ENCODE measurements at places on chromosomes 11 and 22.

GRCh38 chr22:23098230-23098705 lies 27.9 kb downstream of the GNAZ start:
- DNase-seq = no peak

DNA sequence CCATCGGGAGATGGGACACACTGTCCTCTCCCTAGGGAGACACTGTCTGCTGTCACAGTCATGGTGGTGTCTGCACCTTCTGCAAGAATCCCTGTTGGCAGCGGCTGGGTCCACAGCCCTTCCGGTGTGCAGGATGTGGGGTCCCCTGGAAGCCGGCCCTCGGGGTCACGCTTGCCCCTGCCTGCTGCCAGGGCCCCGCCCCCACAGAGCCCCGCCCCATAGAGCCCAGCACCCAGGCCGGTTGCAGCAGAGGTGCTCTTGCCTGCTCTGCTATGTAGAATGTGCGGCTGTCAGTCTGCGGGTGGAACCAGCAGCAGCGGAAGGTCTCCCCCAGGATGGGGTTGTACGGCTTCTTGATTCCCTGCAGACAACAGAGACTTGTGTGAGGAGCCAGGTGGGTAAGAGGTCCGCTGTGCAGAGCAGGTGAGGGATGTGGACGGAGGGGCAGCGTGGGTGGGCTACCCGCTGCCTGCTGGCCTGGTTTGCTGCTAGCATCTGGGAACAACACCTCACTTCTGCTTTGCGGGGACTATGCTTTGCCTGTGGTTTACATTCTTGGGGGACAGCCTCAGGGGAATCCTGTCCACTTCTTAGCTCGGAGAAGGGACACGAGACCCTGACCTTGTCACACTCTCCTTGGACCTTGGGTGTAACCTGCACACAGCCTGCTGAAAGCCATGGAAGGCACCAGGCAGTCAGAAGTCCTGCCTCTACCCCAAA lies 44.9 kb upstream of the CARS1 start:
- DNase-seq = no peak

DNA sequence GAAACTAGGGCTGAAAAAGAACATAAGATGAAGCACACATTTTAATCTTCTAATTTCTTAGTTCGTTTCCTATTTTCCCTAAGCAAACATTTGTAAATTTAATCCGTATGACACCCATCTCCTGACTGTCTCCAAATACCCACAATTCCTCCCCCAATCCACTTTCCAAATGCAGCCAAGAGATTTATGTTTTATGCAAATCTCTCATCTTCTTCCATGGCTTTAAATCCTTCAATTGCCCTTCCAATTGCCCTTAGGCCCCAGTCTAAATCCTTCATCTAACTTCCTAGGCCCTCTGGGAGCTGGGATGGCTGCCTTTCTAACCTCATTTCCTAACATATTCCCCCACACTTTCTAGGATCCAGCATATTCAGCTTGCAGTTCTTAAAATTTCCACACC lies 18.0 kb upstream of the POU2AF1 start:
- DNase-seq = no peak

DNA sequence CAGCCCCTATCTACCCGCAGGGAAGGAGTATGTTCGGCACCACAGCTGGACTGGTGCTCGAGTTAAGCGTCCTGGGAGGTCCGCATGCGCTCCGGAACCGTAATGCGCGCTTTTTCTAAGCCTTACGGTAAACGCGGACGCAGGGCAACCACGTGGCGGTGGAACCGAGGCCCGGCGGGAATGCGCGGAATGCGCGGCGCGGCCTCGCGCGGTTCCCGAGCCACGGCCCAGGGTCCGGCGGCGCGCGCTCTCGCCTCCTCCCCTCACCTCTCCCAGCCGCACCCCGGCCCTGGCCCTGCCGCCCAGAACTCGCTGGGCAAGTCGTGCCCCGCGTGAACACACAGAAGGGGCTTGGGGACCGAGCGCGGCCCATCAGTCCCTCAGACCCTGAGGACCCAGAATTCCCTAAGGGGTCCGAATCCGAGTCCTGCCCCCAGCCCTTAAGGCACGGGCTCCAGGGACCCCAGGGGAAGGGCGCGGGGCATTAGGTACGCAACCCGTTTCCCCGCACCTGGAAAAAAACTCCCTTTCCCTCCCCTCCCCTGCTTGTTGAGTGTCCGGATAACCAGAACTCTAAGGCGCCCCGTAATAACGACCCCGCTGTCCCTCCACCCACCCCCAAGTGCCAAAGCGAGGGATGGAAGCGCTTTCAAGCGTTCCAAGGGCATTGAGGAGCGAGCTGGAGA lies 4.3 kb upstream of the CCND1 start:
- no peak for DNase-seq

DNA sequence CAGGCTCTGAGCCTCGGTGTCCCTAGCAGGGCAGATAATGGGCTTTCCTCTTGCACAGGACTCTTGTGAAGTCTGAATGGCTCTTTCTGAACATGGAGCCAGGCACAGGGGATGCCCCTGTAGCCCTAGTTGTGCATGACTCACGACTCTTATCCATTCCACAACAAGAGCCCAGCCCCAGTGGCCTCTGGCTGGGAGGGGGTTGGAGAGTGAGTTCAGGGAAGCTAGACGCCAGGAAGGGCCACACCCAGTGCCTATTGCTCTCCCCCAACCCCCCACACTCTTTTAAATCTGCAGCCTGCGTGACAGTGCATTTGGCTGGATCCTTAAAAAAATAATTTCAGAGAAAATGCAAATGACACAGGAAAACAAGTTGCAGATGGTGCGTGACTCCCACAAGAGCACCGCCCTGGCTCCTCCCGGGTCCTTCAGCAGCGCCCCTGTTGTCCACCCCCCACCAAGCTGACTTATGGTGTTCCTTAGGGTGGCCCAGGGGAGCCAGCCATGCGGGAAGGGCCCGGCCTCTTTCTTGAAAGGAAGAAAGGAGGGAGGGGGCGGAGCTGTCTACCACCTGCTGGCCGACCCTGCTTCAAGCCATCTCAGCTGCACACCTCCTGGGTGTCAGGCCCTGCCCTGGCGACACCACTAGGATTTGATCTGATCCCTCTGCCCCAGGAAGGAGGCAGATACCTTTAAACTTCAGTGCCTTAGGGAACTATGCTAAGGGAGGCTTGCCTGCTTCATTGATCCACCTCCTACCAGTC lies 74.7 kb downstream of the MN1 start:
- peak; percentile 93 for DNase-seq

DNA sequence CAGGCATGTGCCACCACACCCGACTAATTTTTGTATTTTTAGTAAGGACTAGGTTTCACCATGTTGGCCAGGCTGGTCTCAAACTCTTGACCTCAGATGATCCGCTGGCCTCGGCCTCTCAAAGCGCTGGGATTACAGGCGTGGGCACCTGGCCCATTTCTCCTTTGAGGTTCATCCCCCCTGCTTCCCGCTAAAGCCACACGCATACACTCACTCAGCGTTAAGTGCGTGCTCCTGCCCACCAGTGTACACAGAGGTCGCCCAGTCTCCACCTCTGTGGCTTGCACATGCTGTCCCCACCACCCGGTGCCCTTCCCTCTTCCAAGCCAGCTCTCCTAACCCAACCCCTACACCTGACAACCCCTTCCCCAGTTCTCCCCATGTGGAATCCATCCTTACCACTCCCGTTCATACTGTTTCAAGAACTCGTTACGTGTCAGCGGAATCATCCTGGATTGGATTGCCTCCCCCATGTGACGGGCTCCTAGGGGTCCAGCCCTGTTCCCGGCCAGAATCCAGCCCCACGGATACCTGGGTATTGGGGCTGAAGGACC lies 15.7 kb upstream of the CYTH4 start:
- DNase-seq = no peak

GRCh38 chr22:33853200-33854097 lies 66.8 kb downstream of the LARGE1 start:
- peak; percentile 82 for DNase-seq

- no peak for DNase-seq
Observed at GRCh38 chr22:33112580-33112979, 54.4 kb upstream of the SYN3 start.

- no peak for DNase-seq
Observed at GRCh38 chr11:75766443-75767227, 1.9 kb upstream of the DGAT2 start.

GRCh38 chr11:96145163-96145585 lies 197.8 kb downstream of the MAML2 start:
- DNase-seq = no peak

GRCh38 chr11:63612181-63612580 lies 2.1 kb downstream of the PLAAT3 start:
- DNase-seq = no peak

- DNase-seq = no peak
Observed at GRCh38 chr22:34798605-34799004, 267.4 kb upstream of the ISX start.

GRCh38 chr11:942823-943222 lies 17.2 kb downstream of the AP2A2 start:
- peak; percentile 31 for DNase-seq

- peak; percentile 63 for DNase-seq
Observed at GRCh38 chr11:58433638-58434203, 5.8 kb upstream of the OR5B2 start.

- DNase-seq = no peak
Observed at GRCh38 chr11:58727415-58727797, 4.3 kb downstream of the GLYAT start.

GRCh38 chr11:60718524-60719316 lies 5.8 kb upstream of the MS4A18 start:
- no peak for DNase-seq

DNA sequence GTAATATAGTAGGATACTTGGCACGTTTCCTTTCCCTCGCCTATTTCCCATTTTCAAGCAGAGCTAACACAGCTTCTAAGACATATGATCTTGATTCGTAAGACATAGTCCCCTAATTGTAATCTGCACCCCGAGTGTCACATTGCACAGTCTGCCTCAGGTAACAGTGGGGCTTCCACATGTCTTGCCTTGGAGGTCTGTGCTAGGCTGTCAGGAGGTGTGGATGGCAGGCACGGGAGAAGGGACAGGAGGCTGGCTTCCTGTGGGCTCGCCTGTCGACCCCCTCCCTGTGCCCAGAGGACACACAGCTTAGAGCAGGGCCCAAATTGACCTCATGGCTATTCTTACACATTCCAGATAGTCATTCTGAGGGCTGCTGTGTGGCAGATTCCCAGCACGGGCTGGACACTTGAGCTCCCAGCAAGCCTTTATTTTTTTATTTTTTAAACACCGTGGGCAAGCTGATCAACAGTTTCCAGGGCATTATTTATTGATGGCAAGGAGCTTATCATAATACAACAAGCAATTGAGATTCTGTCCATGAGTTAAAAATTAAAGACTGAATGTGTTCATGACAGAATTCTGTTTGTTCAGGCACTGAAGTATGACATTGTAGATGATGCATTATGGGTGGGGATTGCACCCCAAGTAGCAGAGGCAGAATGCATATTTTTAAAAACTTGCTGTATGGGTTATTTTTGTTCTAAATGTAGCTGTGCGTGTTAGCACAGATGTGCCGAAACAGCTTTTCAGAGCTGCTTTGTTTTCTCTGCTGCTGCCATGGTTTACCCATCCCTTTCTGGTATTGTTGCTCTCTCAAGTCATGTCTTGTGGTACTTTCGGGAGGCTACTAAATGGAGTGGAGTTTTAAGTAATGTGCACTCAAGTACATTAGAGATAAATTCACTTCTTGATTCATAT lies 113.0 kb downstream of the ATXN10 start:
- DNase-seq = no peak

- DNase-seq = no peak
Observed at GRCh38 chr22:29243874-29244446, 23.8 kb downstream of the RHBDD3 start.

GRCh38 chr11:95119361-95120060 lies 29.9 kb downstream of the ENDOD1 start:
- no peak for DNase-seq

DNA sequence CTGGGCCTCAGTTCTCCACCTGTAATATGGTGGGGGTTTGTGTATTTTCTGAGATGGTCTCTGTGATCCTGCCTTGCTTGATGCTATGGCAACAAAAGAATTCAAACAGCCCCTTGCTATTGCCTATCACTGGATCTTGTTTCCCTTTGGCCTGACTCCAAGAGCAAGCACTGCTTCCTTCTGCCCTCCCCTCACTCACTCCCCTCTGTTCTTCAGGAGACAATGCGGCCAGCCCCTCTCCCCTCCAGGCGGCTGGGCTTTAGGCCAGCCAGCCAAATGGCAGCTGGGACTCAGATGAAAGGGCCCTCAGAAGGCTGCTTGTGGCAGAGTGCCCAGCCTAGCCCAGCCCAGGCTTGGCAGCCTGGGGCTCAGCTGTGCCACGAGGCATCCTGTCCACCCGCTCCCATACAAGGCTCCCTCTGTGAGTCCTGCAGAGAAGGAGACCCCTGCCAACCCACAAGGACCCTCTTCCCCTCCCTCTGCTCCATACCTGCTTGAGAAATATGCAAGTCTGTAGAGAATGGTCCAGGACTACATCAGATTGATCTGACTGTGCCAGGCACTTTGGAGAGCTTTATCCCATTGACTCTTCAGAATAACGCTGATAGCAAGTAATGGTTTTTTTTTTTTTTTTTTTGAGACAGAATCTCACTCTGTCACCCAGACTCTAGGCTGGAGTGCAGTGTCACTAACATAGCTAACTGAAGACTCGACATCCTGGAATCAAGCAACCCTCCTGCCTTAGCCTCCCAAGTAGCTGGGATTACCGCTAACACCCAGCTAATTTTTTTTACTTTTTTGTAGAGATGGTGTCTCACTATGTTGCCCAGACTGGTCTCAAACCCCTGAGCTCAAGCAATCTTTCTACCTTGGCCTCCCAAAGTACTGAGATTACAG lies 7.6 kb upstream of the KCTD14 start:
- DNase-seq = peak; percentile 68

GRCh38 chr11:112882494-112883381 lies 78.5 kb upstream of the NCAM1 start:
- DNase-seq = no peak

GRCh38 chr11:113876074-113876797 lies 864 bp upstream of the USP28 start:
- no peak for DNase-seq

DNA sequence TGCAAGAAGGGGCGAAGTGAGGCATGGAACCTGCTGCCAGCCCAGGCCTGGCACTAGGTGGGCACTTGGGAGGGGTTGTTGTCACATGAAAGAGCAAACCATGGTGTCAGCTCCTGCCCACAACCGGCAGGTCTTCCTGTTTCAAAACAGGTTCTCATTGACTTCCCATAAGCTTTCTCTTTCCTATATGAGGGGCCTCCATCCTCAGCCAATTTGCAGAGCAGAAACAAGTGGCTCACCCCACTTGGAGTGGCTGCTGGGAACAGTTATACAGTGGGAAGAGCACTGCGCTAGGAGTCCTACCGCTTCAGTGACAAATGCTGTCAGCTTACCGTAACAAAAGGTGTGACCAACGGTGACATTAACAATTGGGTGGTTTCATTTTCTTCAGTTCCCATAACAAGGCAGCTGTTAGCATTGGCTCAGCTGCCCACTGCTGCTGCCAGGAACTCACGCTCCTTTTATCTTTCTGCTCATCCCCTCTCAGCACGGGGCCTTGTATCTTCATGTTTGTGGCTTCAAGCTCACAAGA lies 10.2 kb upstream of the SSTR3 start:
- no peak for DNase-seq
